Activated CD4-positive, alpha-beta T cell treated with anti-CD3 and anti-CD28 coated beads, Interleukin-2, amount 10 ng/mL, durations not matched to agents 7 days and 5 days (primary cell): ENCODE measurements at places on chromosomes 13 and 19. TPM values are rescaled to one million over a fixed set of nuclear protein-coding genes. Genes with fewer than 3 reads are reported as not detected.

GRCh38 chr19:50311723-50312635 is 17.2 kb downstream of the KCNC3 start:
- H3K4me3 ChIP-seq, result no peak overlapping the region
- DNase-seq, result no peak
- peaks cover 2% of the 10 kb centered on the region for H3K36me3 ChIP-seq
- no peak overlapping the region for H3K27ac ChIP-seq

Gene OLFM2
- total RNA-seq, result 11.3 TPM

- H3K4me3 ChIP-seq, result no peak overlapping the region
- H3K27me3 ChIP-seq, result no peaks in the 10 kb centered on the region
- H3K27ac ChIP-seq, result no peak overlapping the region
Measured at GRCh38 chr19:9054765-9055164, 32.1 kb upstream of the OR1M1 start.

DNA sequence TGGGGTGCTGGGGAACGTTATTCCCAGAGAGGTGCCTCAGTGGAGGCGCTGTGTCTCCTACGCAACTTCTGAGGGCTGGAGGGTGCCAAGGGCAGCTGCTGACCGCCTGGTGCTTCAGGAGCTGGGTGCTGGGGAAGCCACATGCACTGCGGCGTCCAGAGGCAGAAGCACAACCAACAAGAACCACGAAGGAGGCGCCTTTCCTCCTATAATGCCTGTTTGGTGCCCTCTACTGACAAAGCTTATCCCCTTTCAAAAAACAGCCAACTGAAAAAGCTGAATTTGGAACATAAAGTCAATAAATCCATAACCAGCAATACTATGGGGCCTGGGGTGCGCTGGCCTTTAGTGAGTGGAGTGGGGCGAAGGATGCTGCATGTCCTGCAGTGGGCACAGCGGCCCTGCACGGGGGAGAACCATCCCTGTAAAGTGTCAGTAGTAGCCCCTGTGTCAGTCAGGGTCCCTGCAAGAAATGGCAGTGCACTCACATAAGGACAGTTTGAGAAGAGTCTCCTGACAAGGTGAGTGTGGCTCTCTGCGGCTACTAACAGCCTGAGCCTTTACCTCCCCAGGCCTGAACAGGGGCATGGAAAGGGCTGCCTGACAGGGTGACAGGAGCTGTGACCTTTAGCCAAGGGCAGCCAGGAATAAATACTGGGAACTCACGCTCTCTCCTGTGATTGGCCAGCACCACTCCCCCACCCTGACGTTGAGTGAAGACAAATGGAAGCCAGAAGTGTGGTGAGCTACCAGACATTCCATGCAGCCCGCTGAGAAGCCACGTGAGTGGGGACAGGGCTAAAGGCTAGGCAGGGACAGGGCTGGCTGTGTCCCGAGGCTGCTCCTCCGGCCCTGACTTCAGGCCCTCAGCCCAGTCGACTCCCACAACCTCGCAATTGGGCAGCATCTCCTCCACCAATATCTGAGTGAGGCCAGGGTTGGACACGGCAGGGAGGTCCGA is 4.5 kb upstream of the B3GNT8 start:
- peaks cover 34% of the 10 kb centered on the region for H3K4me1 ChIP-seq
- H3K27me3 ChIP-seq, result no peaks in the 10 kb centered on the region
- no peak overlapping the region for H3K27ac ChIP-seq
- no peak overlapping the region for H3K4me3 ChIP-seq
- H3K36me3 ChIP-seq, result peaks cover 23% of the 10 kb centered on the region
- peak; percentile 30 for DNase-seq

Gene COX6B2
- total RNA-seq, result not detected

Gene DZIP1
- 0.05 TPM for total RNA-seq

GRCh38 chr13:19781526-19781925 is 1.2 kb downstream of the PSPC1 start:
- no peaks in the 10 kb centered on the region for H3K27me3 ChIP-seq
- H3K4me3 ChIP-seq, result peak overlapping the region; percentile 98
- H3K4me1 ChIP-seq, result peaks cover 15% of the 10 kb centered on the region
- peak overlapping the region; percentile 100 for H3K27ac ChIP-seq
- DNase-seq, result no peak

DNA sequence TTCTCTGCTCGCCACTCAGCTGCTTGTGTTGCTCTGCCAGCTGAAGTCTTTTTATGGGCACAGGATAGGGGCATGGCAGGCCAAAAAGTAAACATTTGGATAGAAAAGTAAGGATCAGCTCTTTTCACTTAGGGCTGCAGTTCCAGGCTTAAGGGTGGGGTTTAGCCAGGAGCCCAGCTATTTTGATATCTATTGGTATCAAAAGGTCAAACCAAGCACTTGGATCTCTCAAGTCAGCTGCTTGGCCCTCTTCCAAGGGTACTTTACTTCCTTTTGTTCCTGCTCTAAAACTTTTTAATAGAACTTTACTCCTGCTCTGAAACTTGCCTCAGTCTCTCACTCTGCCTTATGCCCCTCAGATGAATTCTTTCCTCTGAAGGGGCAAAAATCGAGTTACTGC is 55.7 kb upstream of the ABCC4 start:
- DNase-seq, result no peak
- no peak overlapping the region for H3K4me3 ChIP-seq
- H3K36me3 ChIP-seq, result no peaks in the 10 kb centered on the region

DNA sequence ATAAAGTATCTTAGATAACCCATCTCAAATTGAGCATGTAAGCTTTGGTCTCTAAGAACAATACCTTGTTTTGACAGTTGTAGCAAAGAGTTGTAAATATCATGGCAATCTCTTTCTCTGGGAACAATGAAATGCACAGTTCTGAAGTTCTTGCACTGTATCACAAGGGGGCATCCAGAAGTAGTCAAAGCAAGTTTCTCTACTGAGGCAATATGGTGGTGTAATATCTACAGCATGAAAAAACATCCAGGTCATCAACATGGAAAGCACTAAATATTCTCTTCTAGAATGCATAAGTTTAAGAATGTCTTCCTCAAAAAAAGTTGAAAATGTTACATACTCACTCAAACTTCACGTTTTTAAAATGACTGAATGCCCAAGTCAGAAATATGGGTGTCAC is 19.6 kb downstream of the MTMR6 start:
- no peaks in the 10 kb centered on the region for H3K27me3 ChIP-seq
- no peak overlapping the region for H3K27ac ChIP-seq
- no peak overlapping the region for H3K4me3 ChIP-seq
- no peak for DNase-seq
- peaks cover 2% of the 10 kb centered on the region for H3K4me1 ChIP-seq

GRCh38 chr19:2639999-2640398 is 62.5 kb downstream of the GNG7 start:
- peaks cover 6% of the 10 kb centered on the region for H3K27me3 ChIP-seq
- no peak overlapping the region for H3K27ac ChIP-seq
- no peak for DNase-seq
- no peaks in the 10 kb centered on the region for H3K36me3 ChIP-seq
- no peak overlapping the region for H3K4me3 ChIP-seq

- H3K27me3 ChIP-seq, result no peaks in the 10 kb centered on the region
- no peak for DNase-seq
- H3K4me1 ChIP-seq, result no peaks in the 10 kb centered on the region
- no peak overlapping the region for H3K27ac ChIP-seq
Measured at GRCh38 chr13:53844473-53845146, 816.0 kb downstream of the OLFM4 start.

- H3K36me3 ChIP-seq, result no peaks in the 10 kb centered on the region
- no peak overlapping the region for H3K27ac ChIP-seq
- H3K4me1 ChIP-seq, result no peaks in the 10 kb centered on the region
- H3K27me3 ChIP-seq, result no peaks in the 10 kb centered on the region
- DNase-seq, result no peak
Measured at GRCh38 chr13:92150606-92151005, 752.2 kb downstream of the GPC5 start.
